ENCODE measurements at places on chromosomes 6 and 20.

- no peak for DNase-seq
Observed at GRCh38 chr6:20566109-20566508, 31.9 kb downstream of the CDKAL1 start.

- DNase-seq = no peak
Observed at GRCh38 chr6:12404651-12405050, 114.5 kb downstream of the EDN1 start.

- no peak for DNase-seq
Observed at GRCh38 chr6:105985816-105986632, 100.1 kb upstream of the PRDM1 start.

DNA sequence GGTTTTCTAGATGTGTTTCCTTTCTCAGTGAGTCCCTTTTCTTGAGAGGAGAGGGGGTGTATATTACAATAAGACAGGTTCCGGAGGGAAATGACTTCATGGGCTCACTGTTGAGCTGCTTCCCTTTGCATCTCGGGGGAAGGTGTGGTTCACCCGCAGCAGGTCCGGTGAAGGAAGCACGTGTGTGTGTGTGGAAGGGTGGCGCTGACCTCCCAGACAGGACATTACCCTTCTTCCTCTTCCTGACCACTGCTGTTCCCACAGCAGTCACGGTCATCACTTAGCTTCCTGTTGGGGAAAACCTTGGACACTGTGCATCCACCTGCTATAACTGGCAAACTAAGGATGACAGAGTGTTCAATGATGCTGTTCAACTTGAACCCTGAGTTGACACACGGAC is 83.6 kb downstream of the PLEKHG1 start:
- peak; percentile 60 for DNase-seq

DNA sequence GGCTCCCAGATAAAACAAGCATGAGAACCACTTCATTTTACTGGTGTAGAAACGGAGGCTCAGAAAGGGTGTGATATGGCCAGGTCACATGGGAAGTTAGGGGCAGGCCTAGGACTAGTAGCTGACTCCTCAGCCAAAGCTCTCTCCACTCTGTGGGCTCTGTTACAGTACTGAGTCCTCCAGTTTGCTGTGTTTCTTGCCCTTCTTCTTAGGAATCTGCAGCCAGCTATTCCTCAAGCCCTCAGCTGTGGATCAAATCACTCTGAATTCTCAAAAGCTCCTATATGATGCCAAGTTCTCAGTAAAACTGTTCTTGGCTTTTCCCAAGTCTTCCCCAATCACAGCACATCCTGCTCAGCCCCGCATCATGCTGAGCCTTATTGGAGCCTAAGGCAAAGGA is 42.5 kb upstream of the ADGRF1 start:
- DNase-seq = no peak

DNA sequence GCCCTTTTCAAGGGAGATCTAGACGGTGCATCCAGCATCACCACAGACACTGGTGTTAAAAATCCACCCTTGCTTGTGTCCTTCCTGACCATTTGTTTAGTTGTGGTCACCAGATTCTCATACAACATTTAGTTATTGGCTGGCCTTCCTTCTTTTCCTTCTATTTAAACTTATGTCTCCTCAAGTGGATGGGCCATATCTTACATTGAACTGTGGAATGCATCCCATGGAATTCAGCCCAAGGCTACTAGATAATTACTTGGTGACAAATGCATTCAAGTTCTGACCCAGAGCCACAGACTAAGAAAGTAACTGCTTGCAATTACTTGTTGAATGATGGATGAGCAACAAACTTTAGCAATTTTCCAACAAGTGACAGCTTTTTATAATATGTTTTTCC is 198.9 kb upstream of the SSTR4 start:
- DNase-seq = no peak

- DNase-seq = no peak
Observed at GRCh38 chr6:24500683-24501082, 5.9 kb downstream of the ALDH5A1 start.

- no peak for DNase-seq
Observed at GRCh38 chr6:164273491-164273890, 859.0 kb downstream of the QKI start.

DNA sequence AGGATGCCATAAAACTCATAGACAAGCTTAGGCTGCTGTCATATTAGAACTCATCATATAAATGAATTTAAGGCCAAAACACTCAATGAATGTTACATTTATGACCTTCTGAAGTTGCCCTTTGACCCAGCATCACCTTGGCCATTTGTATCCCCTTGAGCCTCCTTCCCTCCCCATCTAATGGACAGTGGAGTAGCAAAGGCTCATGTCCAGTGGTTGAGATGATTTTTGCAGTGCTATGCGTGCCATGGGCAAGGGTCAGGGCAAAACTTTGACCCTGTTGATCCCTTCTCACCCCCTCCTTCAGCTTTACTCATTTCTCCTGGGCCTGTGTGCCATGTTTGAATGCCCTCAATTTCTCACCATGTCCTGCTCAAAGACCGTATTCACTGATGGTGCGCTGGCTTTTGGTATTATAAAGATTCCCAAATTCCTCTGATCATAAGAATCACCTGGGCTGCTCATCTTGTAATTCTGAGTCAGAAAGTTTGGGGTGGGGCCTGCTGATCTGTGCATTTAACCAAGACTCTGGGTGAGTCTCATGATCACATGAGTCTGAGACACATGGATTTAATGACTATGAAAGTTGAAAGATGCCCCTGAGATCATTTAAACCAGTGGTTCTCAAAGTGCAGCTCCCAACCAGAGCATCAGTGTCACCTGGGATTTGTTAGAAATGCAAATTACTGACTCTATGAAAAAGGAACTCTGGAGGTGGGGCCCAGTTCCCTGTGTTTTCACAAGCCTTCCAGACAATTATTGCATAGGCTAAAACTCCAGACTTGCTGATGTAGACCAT is 57.5 kb upstream of the IL20RA start:
- no peak for DNase-seq

- DNase-seq = no peak
Observed at GRCh38 chr6:2795956-2796355, 30.8 kb downstream of the WRNIP1 start.

- DNase-seq = peak; percentile 77
Observed at GRCh38 chr20:64101731-64102621, 5.4 kb downstream of the NPBWR2 start.

- no peak for DNase-seq
Observed at GRCh38 chr20:8291873-8292272, 159.8 kb downstream of the PLCB1 start.

DNA sequence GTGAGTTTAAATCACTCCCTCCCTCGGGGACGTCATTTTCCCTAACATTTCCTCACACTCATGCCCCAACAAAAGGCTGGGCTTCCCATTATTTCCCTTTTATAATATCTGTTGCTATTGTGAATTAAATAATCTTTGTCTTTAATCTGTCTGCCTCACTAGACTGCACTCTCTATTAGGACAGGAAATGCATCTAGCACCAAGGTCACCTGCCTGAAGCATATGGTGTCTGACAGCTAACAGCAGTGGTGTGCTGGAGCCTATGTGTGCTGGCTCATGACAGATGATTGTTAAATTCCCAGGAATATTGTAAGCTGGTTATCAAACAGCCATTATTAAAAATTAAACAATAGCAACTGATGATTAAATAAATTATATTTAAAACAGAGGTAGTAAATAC is 237.0 kb upstream of the CEP162 start:
- DNase-seq = no peak

DNA sequence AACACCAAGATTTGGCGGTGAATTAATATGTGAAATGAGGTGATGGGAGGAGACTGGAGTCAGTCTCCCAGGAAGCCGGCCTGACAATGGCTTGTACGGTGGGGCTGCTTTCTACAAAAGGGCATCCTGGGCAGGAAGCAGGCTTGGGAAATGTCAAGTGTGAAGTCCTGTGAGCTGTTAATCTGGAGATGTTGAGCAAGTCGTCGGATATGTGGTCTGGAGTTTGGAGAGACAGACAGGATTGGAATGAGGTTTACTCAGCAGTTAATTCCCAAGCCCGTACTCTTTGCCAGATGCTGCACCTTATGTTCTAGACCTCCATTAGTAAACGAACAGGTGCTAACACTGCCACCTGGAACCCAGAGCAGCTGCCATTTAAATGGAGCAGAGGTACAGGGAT is 107.7 kb upstream of the FOXC1 start:
- DNase-seq = no peak

All from Peyer's patch (tissue), 4 donors.